ENCODE measurements at places on chromosomes 5 and 9.
A peak's percentile ranks its signal among the peaks of the same experiment; 100 is the strongest.

- DNase-seq = peak; percentile 39
Observed at GRCh38 chr9:23587433-23587832, 238.6 kb downstream of the ELAVL2 start.

GRCh38 chr9:26786564-26786963 lies 106.0 kb downstream of the CAAP1 start:
- DNase-seq = no peak

DNA sequence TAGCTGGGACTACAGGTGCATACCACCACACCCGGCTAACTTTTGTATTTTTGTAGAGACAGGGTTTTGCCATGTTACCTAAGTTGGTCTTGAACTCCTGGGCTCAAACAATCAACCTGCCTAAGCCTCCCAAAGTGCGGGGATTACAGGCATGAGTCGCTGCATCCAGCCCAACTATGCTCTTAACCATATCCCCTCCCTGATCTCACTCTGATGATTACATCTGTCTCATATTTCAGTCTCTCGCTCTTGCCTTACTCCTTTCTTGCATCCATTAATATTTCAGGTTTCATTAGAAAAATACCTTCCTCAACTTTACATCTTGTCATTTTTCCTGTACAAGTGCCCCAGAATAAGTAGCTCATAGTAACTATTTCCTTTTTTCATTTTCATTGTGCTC lies 61.0 kb upstream of the BASP1 start:
- no peak for DNase-seq

- DNase-seq = no peak
Observed at GRCh38 chr5:113480243-113480642, 8.0 kb downstream of the MCC start.

DNA sequence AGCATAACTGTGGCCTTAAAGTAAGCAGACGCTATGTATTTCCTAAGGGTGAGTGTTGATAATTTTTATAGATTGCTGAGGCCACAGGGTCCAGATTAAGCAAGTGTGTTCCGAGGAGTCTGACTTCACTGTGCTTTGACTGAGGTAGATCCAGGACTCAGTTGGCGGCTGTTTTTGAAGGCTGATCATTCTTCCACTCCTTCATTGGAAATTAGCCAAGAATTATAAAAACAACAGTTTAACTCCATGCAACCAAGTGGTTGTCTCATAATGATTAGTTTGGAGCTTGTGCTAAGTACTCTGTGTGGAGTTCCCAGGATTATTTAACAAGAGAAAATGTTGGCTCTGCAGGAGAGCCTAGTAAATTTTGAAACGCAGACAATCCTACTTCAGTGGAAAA lies 19.1 kb downstream of the IQGAP2 start:
- DNase-seq = no peak

- no peak for DNase-seq
Observed at GRCh38 chr5:179613460-179614071, 9.9 kb downstream of the HNRNPH1 start.

GRCh38 chr9:88947581-88948573 lies 43.4 kb upstream of the S1PR3 start:
- DNase-seq = no peak

DNA sequence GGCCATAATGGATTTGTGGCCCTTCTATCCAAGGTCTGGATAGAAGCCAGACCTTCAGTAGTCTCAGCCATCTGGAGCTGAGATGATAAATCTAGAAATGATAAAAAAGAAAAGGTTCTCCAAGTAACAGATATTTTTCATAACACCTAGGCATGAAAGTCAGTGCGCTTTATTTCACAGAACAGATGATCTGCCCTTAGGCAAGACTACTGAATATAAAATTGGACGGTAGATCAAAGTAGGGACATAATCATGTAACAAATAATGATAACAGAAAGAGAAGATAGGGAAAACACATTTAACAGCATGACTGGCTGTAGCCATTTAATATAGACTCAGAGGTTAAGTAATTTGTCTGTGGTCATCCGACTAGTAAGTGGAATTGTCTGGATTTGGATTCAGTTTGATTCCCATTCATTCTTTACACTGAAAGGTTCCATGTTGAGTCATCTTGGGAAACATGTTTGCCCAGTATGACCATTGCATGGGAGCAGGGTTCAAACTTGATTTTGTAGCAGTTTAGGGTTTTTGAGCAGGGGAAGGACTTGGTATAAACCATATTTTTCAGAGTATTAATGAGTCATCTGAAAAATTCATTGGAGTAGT lies 4.1 kb upstream of the CAVIN4 start:
- DNase-seq = no peak

GRCh38 chr5:133876266-133876665 lies 92.2 kb downstream of the C5orf15 start:
- no peak for DNase-seq

- DNase-seq = no peak
Observed at GRCh38 chr9:134301387-134302129, 24.7 kb upstream of the RXRA start.

- DNase-seq = no peak
Observed at GRCh38 chr5:98175474-98175873, 598.0 kb upstream of the RGMB start.

DNA sequence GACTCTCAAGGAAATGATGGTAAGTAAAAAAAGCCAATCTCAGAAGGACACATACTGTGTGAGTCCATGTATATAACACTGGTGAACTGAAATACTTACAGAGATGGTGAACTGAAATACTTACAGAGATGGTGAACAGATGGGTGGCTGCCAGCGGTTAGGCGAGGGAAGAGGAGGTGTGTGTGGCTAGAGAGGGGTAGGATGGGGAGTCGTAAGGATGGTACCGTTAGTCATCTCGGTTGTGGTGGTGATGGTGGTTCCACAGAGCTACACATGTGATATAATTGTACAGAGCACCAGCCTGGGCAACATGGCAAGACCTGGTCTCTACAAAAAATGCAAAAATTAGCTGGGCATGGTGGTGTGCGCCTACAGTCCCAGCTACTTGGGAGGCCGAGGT lies 113.6 kb upstream of the RAPGEF1 start:
- DNase-seq = no peak
